Epithelial cell of umbilical artery (primary cell): ENCODE measurements at places on chromosomes 6 and 20. TPM values are rescaled to one million over a fixed set of nuclear protein-coding genes. Genes with fewer than 3 reads are reported as not detected.

PPP1R3G gene
- total RNA-seq, result under 0.01 and 0.32 TPM in 2 replicates

PTPRT gene
- not detected in 2 replicates for total RNA-seq

SLC22A7 gene
- total RNA-seq, result not detected in 2 replicates

CHRNA4 gene
- not detected in 2 replicates for total RNA-seq

APCDD1L gene
- 3.6 and 6.5 TPM in 2 replicates for total RNA-seq

C6orf141 gene
- 2.6 and 2.7 TPM in 2 replicates for total RNA-seq

KIF25 gene
- not detected in 2 replicates for total RNA-seq

MUCL3 gene
- not detected in 2 replicates for total RNA-seq

ADGRG6 gene
- 158 and 199 TPM in 2 replicates for total RNA-seq

MATN4 gene
- total RNA-seq, result not detected in 2 replicates

OR2H1 gene
- not detected in 2 replicates for total RNA-seq

CLDN20 gene
- total RNA-seq, result 0.30 TPM in 1 of 2 replicates, not detected in the other

TCF19 gene
- total RNA-seq, result 15.6 and 24.5 TPM in 2 replicates

NR2E1 gene
- not detected in 2 replicates for total RNA-seq

TSPO2 gene
- not detected in 2 replicates for total RNA-seq

RCAN2 gene
- total RNA-seq, result 0.32 TPM in 1 of 2 replicates, not detected in the other

LRRN4 gene
- not detected in 2 replicates for total RNA-seq

TRIM38 gene
- total RNA-seq, result 8.1 and 15.3 TPM in 2 replicates

TPD52L1 gene
- 2.3 and 4.0 TPM in 2 replicates for total RNA-seq

TCF15 gene
- 0.32 and 2.0 TPM in 2 replicates for total RNA-seq

RNF114 gene
- total RNA-seq, result 101 and 107 TPM in 2 replicates
